ENCODE measurements at places on chromosomes 12 and 14.

- DNase-seq, result no peak
These were observed 119.2 kb upstream of the NCOR2 start for GRCh38 chr12:124686370-124687173.

- no peak for DNase-seq
These were observed 147.7 kb downstream of the CALM1 start for GRCh38 chr14:90544566-90544965.

- no peak for DNase-seq
These were observed 103.8 kb upstream of the FKBP4 start for GRCh38 chr12:2691006-2691344.

DNA sequence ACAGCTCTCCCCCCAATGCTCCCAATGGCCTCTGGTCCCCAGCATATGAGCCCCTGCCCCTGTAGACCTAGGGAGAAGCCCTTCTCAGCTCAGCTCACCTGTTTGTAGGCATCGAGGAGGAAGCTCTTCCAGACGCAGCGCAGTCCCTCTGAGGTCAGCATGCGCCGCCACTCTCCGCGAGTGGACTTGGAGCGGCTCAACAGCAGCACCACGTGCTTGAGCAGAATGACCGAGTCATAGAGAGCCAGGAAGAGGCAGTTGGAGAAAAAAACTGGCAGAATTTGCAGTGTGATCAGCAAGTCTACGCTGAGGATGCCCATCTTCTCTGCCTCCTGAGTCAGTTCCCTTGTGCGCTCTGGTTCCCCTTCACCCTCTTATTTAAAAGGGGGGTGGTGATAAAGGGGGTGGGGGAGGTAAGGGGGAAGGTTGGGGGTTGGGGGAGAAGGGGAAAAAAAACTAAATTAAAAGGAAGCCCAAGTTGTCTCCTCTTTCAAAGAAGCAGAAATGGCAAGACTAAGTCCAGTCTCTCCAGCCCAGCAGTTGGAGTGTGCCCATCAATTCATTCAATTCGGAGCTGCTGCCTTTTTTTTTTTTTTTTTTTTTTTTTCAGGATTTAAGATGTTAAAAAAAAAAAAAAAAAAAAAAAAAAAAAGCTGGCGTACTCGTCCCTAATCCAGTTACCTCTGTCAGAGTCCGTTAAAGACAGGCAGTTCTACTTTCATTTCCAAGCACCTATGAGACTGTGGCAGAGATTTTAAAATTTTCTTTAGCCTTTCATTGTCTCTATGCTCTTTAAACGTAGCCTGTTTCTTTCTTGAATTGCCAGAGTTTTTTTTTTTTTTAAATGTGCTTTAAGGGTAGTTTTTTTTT, at the start of gene DIO2:
DIO2 (minus strand) TSS at position 352 of the 870 bp plus-strand sequence; CDS start at position 320, 32 bp downstream.
- DNase-seq, result peak; percentile 66

GRCh38 chr14:93114068-93114710, 1.5 kb downstream of the ITPK1 start:
- no peak for DNase-seq

- DNase-seq, result no peak
These were observed 128.1 kb downstream of the PRKD1 start for GRCh38 chr14:29799464-29800095.

GRCh38 chr12:87656311-87656710, 372.9 kb downstream of the C12orf50 start:
- no peak for DNase-seq

DNA sequence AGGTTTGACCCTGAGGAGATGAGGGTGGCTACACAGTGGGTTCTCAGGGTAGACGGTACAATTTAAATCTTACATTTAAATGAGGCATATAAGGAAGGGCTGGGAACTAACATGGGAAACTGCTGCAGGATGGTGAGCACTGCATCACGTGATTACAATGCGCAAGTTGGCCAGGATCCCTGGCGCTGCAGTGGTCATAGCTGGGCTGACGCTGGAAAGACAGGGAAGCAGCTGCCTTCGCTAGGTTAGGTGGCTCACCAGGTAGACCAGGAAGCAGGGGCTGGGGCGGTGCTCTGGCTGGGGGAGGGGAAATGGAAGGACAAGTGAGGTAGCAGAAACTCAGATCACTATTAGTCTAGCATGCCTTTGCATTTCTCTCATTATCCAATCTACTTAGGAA, 149.9 kb downstream of the FOXN3 start:
- no peak for DNase-seq

DNA sequence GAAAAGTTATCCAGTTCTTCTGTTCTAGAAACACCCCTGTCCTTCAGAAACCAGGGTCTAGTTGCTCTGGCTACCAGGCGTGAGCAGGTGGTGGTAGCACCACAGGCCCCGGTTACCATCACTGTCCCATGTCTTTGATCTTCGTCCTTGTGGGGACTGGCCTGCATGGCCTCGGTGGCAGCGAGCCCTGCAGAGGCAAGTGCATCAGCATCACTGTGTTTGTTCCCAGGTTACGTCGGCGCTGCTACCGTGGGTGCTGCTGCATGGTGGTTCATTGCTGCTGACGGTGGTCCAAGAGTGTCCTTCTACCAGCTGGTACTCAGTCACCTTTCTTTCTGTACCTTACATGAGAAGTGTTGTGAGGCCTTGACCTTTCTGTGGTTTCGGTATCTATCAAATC, 58.9 kb downstream of the ANAPC7 start:
- DNase-seq, result no peak

GRCh38 chr14:92492258-92492657, 21.3 kb upstream of the RIN3 start:
- no peak for DNase-seq

- DNase-seq, result peak; percentile 46
These were observed 3.1 kb downstream of the ARHGEF25 start for GRCh38 chr12:57614178-57614947.

- DNase-seq, result no peak
These were observed 751.7 kb downstream of the NRXN3 start for GRCh38 chr14:78921856-78922255.

DNA sequence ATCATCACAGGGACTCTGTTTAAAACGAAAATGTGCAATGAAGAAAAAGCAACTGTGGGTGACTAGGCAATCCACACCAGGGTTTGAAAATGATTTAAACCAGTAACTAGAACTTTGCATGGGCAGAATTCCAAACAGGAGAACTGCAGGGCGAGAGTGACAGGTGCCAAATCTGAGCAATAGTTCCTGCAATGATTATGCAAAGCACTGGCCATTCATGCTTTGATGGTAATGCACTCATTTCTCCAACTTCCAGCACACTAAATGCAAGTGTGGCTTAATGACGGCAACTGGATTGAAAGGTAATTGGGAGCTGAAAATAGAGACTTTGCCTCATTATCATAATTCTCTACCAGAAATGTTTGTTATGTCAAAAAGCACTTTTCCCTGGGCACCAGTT, 140.5 kb upstream of the TMCC3 start:
- no peak for DNase-seq
